ENCODE measurements at places on chromosomes 1 and 21.
A peak's percentile ranks its signal among the peaks of the same experiment; 100 is the strongest.

- peak; percentile 61 for DNase-seq
These were observed 32.4 kb downstream of the GNB1 start for GRCh38 chr1:1858382-1859086.

DNA sequence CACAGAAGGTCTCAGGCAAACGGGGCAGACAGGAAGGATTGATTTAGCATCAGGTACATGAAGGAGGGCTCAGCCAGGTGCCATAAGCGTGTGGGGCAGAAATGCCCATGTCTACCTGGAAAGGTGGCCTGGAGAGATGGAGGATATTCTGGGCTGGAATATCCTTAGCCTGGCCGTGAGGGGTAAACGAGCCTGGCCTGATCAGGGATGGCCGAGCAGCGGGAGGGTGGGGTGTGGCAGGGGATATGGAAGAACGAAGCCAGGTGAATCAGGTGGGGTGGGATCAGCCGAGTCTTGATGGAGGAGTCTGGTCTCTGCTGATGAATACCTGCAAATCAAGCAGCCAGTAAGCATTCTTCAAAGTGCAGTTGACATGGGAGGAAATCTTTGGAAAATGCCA, 35.5 kb upstream of the TTC22 start:
- no peak for DNase-seq

- no peak for DNase-seq
These were observed 12.4 kb downstream of the FMOD start for GRCh38 chr1:203338335-203339036.

DNA sequence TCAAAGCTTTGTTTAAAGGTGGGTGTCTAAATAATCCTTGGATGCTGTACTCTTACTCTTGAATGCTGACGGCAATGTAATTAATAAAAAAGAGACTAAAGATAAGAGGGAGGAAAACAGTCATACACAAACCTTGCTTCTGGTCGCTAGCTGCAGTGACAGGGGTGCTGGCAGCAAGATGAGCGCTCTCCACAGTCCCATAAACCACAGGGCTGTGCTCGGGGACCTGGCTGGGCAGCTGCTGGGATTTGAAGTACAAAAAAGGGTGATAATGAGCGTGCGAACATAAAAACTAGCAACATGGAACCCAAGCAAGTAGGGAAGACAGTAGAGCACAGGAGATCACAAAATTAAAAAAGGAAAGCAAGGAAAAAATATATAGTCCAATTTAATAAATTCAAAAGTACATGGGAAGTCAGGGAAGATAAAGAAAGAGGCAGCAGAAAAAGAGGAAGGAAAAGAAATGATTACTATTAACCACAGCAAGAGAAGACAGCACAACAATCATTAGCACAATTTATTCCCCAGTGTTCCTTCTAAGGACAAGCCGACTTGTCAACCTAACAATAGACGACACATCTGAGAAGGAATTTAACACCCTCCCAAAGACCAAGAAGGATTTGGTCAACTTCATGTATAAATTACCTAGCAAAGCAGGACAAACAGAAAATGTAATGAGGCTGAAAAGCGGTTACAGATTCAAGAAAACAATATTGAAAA, 162.9 kb upstream of the HP1BP3 start:
- no peak for DNase-seq

GRCh38 chr1:63891060-63891690, 117.4 kb downstream of the ROR1 start:
- DNase-seq = no peak

DNA sequence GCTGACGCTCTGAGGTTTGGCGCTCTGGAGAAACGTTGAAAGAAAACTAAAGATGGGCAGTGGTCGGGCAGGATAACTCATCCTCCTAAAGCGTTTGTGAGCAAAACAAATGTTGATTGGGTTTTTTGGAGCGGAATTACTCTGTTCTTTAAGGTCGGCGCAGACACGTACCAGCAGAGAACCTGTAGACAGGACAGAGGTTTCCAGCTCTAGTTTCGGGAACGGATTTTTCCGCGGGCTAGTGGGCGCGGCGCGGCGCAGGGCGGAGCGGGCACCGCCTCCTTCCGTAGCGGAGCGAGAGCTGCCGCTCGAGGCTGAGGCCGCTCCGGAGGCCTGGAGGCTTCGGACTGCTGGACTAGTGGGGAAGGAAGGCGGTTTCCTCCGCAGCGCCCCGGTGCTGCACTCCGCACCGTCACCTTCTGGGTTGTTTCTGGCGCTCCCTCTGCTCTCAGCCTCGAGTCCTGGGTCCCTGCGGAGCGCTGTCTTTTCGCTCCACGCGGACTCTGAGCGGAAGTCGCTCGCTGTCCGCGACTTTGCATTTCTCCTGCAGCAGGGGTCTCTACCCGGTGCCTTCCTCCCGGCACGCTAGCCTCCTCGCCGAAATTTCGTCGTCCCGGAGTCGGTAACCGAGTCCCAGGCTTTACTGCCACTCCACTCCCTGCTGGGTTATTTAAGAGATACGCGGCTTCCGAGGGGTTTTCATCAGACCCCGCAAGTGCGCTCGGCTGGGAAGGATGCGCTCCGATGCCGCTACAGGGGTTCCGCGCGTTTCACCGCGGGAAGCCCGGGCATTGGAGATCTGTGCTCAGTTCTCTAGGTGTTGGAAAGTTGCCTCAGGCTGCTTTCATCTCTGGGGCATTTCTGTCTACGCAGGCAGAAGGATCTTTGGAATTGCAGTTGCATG, 7.0 kb downstream of the FOXD2 start:
- DNase-seq = no peak

DNA sequence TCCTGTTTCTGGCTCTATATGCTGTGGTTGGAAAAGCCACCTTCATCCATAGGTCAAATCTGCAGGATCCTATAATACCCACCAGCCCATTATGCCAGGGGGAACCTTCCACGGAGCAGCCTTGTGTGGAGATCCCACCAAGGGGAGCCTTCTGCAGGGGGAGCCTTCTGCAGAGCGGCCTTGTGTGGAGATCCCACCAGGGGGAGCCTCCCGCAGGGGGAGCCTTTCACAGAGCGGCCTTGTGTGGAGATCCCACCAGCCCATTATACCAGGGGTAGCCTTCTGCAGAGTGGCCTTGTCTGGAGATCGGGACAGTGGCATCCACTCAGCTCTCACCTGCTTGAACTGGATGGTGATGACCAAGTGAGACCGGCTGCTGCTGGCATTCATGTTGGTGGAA, 85.3 kb downstream of the SCCPDH start:
- no peak for DNase-seq

DNA sequence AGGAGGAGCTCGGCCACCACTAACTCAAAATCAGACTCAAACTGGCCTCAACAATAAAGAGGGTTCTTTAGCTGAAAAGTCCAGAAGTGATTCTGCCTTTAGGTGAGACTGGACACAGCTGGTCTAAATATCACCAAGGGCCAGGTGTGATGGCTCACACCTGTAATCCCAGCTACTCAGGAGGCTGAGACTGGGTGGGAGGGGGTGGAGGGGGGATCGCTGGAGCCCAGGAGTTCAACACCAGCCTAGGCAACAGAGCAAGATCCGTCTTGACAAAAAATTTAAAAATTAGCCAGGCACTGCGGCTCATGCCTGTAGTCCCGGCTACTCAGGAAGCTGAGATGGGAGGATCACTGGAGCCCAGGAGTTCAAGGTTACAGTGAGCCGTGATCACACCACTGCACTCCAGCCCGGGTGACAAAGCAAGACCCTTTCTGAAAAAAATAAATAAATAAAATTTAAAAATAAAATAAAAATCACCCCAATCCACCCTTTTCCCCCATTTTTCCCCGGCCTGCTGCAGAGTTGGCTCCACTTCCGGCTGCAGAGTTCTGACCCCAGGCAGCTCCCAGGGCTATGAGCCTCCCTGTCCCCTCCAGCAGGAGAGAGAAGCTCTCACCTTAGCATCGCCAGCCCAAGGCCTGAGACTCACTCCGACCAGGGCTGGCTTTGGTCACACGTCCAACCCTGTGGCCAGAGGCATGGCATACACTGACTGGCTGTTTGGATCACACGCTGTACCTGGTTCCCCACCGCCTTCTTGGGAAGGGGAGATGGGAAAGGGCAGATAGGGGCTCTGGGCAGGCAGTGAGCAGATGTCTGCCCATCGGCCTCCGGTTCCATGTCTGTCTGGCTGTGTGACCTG, 87.3 kb upstream of the IFFO2 start:
- DNase-seq = no peak
